Activated CD4-positive, alpha-beta memory T cell treated with anti-CD3 and anti-CD28 coated beads for 36 hours (primary cell): ENCODE measurements at places on chromosomes 12 and 14.

DNA sequence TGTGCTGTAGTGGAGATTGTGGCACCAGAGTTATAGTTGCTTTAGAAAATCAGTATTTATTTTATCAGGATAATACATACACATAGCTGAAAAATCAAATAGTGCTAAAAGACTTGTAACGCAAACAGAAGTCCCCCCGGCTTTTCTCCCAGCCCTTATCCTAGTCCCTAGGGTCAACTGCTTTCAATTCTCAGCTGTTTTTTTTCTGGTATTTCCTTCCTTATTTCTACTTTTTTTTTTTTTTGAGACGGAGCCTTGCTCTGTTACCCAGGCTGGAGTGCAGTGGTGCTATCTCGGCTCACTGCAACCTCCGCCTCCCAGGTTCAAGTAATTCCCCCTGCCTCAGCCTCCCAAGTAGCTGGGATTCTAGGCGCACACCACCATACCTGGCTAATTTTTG lies 8.4 kb upstream of the CTDSP2 start:
- DNase-seq: no peak

DNA sequence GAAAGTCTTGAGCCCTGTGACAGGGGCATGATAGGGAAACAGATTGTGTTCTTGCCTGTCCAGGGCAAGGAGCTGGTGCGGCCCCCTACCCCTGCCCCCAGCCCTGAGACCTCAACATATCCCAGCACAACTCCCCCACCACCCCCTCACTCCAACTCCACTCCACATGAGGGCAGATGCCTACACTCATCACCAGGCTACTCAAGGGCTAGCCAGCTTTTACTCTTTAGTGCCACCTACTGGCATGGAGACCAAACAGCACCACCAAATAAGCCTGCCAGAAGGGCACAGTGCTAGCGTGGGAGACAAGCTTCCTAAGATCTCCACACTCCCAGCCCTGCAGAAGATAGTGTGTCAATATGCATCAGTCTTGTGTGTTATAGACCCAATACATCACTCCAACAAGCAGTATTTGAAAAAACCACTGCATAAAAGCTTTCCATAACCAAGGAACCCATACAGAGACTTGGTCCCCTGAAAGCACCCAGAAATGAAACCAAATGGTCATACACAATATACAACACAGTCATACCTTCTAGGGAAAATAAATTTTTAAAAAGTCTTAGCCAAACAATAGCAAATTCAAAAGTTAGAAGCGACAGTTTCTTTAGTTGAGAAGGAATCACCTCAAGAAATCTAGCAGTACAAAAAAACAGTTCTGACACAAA lies 154.4 kb downstream of the KCNK10 start:
- DNase-seq: peak; percentile 64

DNA sequence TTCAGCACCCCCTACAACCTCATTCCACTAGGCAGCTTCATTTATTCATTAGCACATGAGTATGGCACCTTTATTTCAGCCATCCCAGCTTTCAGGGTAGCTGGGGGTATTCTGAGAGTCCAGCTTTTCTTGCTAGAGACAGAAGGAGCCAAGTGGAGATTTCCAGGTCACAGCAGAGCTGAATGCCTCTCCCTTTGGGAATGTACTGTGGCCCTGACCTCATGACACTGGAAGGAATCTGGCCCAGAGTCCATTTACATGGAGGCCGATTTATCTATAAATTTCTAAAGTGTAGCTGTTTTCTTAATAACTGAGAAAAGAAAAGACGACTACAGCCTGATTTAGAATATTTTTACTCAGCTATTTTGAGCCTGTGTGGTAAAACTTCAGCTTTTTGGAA lies 47.2 kb upstream of the JDP2 start:
- no peak for DNase-seq

DNA sequence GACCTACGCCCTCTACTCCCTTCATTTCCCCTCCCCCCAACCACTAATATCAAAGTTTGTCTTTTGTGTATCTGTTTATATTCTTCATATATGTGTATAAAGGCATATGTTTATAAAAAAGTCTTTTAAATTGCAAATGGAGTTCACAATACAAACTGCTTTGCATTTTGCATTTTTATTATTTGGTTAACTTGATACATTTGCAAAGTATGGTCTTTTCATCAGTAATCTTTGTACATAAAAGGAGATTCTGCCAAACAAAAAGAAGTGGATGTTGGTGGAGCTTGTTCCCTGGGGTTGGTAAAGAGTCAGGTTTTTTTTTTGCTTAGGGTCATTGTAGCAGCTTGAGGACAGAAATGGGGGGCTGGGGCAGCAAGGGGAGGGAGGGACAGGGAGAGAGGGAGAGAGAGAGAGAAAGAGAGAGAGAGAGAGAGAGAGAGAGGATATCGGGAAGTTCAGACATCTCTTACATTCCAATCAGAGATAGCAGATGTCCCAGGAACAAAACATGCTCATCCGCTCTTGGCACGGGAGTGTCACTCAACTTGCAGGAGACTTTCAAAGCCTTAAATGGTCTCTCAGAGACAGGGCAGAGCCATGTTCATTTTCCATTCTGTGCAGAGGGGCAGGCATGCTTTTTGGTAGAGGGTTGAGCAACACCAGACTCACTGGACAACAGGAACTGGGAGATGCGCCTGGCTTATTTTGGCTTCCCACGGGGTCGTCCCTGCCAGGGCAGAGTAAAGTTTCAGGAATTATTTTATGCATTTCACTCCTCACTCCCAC lies 44.8 kb upstream of the TBX5 start:
- DNase-seq: no peak

DNA sequence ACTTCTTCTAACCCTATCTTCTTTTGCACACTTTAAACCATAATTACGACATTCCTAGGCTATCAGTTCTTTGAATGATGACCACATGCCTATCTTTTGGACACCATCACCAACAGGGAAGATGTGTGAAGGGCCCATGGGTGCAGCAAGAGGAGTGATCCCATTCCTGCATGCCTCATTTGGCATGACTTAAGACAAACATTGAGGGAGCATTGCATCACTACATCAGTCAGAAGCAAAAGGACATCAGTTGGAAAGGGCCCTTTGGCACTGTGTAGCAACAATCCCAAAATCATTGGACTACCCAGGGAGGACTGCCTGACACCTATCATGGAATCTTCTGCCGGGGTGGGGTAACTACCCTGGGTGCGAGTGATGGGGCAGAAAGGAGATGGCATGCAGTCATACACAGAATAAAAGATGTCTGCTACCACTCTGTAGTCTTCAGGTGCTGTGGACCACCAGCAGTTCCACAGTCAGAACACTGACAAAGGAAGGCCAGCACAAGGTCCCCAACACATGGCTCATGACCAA lies 10.7 kb upstream of the TMBIM6 start:
- DNase-seq: no peak

DNA sequence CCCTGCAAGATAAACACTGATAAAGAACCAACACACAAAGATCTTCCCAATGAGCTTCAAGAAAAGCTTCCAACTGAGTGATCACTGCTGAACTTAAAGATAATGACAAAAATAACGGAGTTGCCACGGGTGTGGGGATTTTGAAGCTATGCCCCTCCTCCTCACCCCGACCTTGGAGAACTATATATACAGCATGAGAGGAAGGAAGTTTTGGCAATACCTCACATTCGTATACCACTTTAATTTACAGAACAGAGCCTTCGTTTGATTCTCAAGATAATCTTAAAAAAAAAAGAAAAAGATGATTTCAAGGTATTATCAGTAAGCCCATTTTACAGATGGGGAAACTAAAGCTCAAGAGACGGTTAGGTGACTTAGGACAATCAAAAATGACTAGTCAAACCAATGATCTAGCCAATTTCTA lies 715 bp downstream of the NEK9 start:
- DNase-seq: peak; percentile 19

DNA sequence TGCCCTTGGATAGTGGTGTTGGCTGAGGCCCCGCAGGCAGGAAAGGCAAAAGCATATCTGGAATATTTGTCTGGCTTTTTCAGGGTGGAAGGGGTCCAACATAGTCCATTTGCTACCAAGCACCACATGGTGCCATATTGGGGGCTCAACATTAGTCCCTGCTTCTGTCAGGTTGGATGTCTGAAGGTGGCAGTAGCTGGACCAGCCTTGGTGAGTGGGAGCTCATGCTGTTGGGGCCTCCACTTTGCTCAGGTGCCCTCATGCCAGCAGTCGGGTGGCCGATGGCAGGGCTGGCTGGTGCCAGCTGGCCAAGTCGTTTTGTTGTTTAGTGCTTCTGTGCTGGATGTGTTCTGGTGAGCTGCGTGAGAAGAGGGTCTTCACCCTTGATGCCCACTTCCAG lies 135.3 kb downstream of the PAPOLA start:
- DNase-seq: no peak

DNA sequence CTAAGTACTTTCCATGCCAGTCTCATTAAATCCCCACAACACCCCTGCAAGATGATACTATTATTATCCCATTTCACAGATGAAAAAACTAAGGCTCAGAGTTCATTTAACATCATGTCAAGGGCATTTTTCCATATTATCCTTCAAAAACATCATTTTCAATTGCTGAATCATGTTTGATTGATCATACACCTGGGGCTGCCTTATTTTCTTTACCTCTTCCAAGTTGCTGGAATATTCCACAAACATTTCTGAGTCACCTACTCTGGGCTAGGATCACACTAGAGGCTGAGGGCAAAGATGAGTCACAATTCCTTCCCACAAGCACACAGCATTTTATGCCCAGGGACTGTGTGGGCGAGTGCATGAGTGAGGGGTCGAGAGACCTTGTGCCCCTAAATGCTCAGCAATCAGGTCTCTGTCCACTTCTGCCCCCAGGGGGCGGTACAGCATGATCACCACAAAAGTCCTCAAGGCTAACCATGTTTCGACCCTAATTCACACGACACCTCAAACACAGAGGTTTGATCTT lies 14.1 kb upstream of the TMEM119 start:
- DNase-seq: peak; percentile 75

DNA sequence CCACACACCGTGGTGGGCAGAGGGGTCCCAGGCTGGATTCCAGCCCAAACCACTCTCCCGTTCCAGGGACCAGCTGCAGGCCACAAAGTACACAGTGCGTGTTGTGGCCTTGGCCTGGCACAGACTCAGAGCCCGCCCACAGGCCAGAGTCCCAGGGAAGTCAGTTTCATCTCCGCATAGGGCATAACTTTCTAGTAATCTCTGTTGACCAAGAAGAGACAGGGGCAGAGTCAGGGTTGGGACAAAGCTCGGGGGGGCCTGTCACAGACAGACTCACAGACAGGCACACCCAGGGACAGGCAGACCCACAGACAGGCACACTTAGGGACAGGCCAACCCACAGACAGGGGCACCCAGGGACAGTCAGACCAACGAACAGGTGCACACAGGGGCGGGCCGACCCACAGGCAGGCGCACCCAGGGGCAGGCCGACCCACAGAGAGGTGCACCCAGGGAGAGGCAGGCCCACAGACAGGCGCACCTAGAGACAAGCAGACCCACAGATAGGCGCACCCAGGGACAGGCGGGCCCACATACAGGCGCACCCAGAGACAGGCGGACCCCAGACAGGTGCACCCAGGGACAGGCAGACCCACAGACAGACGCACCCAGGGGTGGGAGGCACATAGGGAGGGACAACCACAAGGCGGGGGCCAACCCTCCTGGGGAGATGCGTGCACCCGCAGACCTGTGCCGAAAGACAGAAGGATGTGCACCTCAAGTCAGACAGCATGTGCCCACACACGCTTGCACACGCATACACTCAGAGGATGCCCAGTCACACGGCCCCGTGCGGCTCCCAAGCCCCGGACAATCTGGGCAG lies 323.3 kb upstream of the RTL1 start:
- DNase-seq: no peak

GRCh38 chr12:11798856-11799501 lies 149.5 kb downstream of the ETV6 start:
- DNase-seq: no peak

GRCh38 chr14:23378612-23379220 lies 1.9 kb downstream of the CMTM5 start:
- no peak for DNase-seq

- no peak for DNase-seq
Observed at GRCh38 chr14:32724867-32725471, 213.7 kb upstream of the NPAS3 start.

DNA sequence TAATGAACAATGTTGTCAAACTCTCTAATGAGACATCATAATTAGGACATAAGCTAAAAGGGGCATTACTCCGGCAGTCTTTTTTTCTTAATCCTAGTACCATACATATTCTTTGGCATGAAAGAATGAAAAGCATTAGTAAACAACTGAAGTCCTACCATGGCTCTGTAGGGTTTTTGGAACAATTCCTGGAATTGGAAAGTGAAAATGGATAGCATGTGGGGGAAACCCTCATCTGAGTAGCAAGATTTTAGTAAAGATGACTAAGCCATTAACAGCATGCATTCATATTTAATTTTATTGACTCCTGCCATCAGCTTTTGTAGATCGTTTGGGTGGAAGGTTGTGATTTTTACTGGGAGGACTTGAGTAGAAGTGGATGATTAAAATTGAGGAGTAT lies 216.2 kb upstream of the PDZRN4 start:
- DNase-seq: no peak

DNA sequence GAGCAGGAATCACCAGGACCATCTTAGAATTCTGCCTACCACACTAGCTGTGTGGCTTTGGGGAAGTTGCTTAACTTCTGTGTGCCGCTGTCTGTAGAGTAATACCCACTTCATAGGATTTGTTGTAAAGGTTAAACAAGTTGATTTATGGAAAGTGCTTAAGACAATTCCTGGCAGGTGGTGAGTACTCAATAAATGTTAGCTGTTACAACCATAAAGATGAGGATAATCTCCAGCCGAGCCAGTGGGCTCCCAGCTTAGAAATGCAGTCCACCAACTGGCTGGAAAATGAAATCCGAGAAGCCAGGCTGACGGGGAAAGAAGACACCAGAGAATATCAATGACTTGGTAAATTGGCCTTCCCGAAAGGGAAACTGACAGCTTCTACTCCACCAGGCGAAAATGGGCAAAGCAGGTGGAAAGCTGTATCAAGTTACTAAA lies 173.5 kb downstream of the CHST11 start:
- DNase-seq: no peak

DNA sequence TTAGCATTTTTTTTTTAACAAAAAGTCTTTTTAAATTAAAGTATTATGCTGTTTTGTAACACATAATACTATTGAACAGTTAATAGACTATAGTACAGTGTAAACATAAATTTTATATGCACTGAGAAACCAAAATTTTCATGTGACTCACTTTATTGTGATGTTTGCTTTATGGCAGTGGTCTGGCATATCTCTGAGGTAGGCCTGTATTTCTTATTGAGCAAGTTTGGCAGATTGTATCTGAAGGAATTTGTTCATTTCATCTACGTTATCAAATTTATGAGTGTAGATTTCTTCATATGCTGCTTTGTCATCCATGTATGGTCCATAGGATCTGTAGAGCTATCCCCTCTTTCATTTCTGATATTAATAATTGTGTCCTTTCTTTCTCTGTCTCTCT lies 78.8 kb upstream of the PDE3A start:
- no peak for DNase-seq
